Activated T-cell treated with anti-CD3 and anti-CD28 coated beads, Interleukin-2, amount 50 U/mL, for 72 hours (primary cell): ENCODE measurements at places on chromosomes 2 and 18. TPM values are rescaled to one million over a fixed set of nuclear protein-coding genes. Genes with fewer than 3 reads are reported as not detected.

GRCh38 chr2:78644854-78645253 lies 380.6 kb upstream of the REG3G start:
- no peak for DNase-seq
- no peaks in the 10 kb centered on the region for H3K27me3 ChIP-seq
- no peak overlapping the region for H3K27ac ChIP-seq
- no peaks in the 10 kb centered on the region for H3K4me1 ChIP-seq

DNA sequence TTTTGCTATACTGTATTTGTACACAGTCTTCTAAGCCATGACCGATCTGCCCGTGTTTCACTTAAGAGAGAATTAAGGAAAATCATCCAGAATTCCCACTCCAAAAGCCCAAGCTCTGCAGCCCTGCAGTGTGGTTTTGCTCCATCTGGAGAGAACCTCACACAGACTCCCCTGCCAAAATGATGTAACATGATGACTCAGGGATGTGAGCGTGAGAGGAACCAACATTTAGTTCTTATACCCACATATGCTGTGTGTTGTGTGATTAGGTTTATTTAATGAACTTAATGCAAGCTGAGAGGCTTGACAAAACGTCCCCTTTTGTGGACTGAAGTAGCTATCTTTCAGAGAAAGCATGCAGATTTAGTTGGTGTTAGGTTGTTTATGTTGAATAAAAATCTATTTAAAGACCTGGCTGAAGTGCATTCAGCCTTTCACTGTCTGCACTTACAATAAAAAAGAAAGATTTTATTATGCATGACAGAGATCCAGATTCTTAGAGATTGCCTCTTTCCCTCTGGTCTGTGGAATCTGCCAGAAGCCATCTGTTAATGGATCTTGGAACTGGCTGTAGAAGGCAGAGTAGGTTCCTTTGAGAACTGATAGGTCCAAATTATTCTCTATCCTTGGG lies 6.3 kb downstream of the RAB12 start:
- H3K4me3 ChIP-seq, result no peak overlapping the region
- H3K4me1 ChIP-seq, result peaks cover 76% of the 10 kb centered on the region
- H3K27me3 ChIP-seq, result no peaks in the 10 kb centered on the region
- H3K27ac ChIP-seq, result no peak overlapping the region
- no peak for DNase-seq

DNA sequence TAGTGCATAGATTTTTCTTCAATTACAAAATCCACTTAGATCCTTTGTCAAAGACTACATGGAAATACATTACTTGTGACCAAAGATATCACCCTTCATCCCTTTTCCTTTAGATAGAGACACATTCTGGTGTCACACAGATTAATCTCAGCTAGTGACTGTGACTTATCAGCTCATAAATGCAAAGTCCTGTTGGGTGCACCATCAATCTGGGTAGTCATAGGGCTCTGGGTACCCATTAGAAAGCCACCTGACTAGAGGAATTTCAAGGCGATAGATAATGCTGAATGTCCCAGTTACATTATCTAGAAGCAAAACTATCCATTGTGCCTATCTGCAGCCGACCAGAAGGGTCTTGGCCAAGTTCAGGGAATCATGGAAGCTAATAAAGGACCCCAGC lies 2.6 kb upstream of the APOB start:
- H3K27me3 ChIP-seq, result peaks cover 22% of the 10 kb centered on the region
- H3K36me3 ChIP-seq, result no peaks in the 10 kb centered on the region
- H3K4me3 ChIP-seq, result no peak overlapping the region
- H3K4me1 ChIP-seq, result peaks cover 5% of the 10 kb centered on the region
- DNase-seq, result no peak
- H3K27ac ChIP-seq, result no peak overlapping the region

- no peak for DNase-seq
- H3K36me3 ChIP-seq, result no peaks in the 10 kb centered on the region
- H3K4me1 ChIP-seq, result peaks cover 17% of the 10 kb centered on the region
- no peak overlapping the region for H3K4me3 ChIP-seq
These were observed 3.9 kb downstream of the EVA1A start for GRCh38 chr2:75556679-75557366.

DNA sequence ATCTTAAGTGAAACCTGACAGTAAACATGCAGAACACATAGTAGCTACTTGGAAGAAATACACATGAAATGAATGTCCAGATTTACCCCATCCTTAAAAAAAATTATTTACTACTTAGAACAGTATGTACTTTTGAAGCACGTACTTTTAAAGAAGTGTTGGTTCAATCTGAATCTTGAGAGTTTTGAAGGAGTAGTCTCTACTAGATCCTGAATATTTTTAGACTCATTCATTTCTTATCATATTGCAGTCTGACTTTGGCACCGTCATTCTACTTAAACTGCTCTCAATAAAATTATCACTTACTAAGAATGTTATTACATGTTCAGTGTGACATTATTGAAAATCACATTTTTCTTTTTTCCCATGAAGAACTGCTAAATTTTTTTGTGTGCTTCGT lies 187.8 kb downstream of the DPP4 start:
- no peak overlapping the region for H3K4me3 ChIP-seq
- H3K36me3 ChIP-seq, result no peaks in the 10 kb centered on the region
- no peak for DNase-seq
- peaks cover 14% of the 10 kb centered on the region for H3K27me3 ChIP-seq
- no peaks in the 10 kb centered on the region for H3K4me1 ChIP-seq
- H3K27ac ChIP-seq, result no peak overlapping the region

- no peaks in the 10 kb centered on the region for H3K4me1 ChIP-seq
- peaks cover 33% of the 10 kb centered on the region for H3K27me3 ChIP-seq
- no peak overlapping the region for H3K4me3 ChIP-seq
- H3K27ac ChIP-seq, result no peak overlapping the region
- H3K36me3 ChIP-seq, result no peaks in the 10 kb centered on the region
- no peak for DNase-seq
These were observed 25.5 kb upstream of the EXOC6B start for GRCh38 chr2:72851333-72851732.

GRCh38 chr2:191636235-191636543 lies 41.7 kb upstream of the NABP1 start:
- no peaks in the 10 kb centered on the region for H3K27me3 ChIP-seq
- DNase-seq, result no peak
- peaks cover 65% of the 10 kb centered on the region for H3K4me1 ChIP-seq
- H3K27ac ChIP-seq, result peak overlapping the region; percentile 99

DNA sequence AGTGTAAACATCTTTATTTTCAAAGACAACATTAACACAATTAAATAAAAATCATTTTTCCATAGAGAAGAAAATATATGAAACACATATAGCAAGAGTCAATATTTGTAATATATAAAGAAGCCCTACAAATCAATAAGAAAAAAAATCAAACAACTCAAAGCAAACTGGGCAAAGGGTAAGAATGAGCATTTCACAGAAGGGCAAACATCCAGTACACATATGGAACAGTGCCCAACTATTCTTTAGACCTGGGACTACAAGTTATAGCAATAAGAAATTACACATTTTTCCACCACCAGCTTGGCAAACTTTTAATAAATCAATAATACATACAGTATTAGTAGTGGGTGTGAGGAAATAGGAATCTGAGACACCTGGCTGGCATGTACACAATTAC lies 324.1 kb downstream of the CYP26B1 start:
- H3K4me3 ChIP-seq, result no peak overlapping the region
- peaks cover 13% of the 10 kb centered on the region for H3K27me3 ChIP-seq
- no peak for DNase-seq
- no peaks in the 10 kb centered on the region for H3K4me1 ChIP-seq
- H3K27ac ChIP-seq, result no peak overlapping the region

DNA sequence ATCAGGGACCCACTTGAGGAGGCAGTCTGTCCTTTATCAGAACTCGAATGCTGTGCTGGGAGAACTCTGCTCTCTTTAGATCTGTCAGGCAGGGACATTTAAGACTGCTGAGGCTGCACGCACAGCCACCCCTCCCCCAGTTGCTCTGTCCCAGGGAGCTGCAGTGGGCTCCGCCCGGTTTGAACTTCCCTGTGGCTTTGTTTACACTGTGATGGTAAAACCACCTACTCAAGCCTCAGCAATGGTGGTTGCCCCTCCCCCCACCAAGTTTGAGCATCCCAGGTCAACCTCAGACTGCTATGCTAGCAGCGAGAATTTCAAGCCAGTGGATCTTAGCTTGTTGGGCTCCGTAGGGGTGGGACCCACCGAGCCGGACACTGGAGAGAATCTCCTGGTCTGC lies 11.8 kb upstream of the LHCGR start:
- H3K27me3 ChIP-seq, result peaks cover 9% of the 10 kb centered on the region
- no peak overlapping the region for H3K27ac ChIP-seq
- H3K4me3 ChIP-seq, result no peak overlapping the region
- no peaks in the 10 kb centered on the region for H3K36me3 ChIP-seq

GRCh38 chr18:46856973-46857372 lies 60.3 kb downstream of the PIAS2 start:
- peaks cover 15% of the 10 kb centered on the region for H3K4me1 ChIP-seq
- DNase-seq, result no peak
- no peaks in the 10 kb centered on the region for H3K27me3 ChIP-seq
- peaks cover 12% of the 10 kb centered on the region for H3K36me3 ChIP-seq

DNA sequence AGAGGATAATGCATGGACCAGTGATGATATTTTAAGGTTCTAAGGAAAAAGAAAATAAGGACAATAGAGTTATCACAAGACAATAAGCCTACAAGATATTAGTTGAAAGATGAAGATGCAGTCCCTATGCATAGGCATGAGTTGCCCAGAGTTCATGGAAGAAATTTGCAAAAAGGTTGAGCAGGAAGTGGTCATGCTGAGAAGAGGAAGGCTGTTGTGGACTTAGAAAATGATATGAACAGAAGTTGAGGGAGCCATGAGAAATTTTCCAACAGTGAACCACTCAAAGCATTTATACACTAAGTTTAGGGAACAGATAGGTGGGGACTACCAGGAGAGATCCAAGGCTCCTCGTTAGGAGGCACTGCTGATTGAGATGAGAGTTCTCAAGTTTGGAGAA lies 3.5 kb downstream of the OSBPL6 start:
- H3K4me1 ChIP-seq, result peaks cover 6% of the 10 kb centered on the region
- no peak overlapping the region for H3K27ac ChIP-seq
- peaks cover 36% of the 10 kb centered on the region for H3K27me3 ChIP-seq
- no peaks in the 10 kb centered on the region for H3K36me3 ChIP-seq
- H3K4me3 ChIP-seq, result no peak overlapping the region
- DNase-seq, result no peak

GRCh38 chr2:33577084-33577483 lies 22.0 kb downstream of the FAM98A start:
- peaks cover 7% of the 10 kb centered on the region for H3K4me1 ChIP-seq
- no peaks in the 10 kb centered on the region for H3K27me3 ChIP-seq
- DNase-seq, result no peak
- H3K36me3 ChIP-seq, result no peaks in the 10 kb centered on the region
- H3K27ac ChIP-seq, result no peak overlapping the region

DNA sequence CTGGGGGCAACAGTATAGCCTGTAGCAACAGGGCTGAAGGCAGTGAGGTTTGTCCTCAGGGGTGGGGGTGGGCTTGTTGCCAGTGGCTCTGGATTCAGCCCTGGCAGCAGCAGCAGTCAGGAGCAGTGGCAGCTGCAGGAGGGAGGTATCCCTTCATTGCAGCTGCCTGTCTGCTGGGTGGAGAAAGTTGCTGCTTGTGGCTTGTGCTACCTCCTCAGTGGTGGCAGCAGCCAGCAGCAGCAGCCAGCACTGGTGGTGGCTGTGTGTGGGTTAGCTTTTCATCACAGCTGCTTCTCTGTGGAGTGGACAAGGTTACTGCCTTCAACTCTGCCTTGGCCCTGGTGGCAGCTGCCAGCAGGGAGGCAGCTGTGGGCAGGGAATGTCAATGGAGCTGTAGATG lies 94.9 kb downstream of the ARL6IP6 start:
- no peak overlapping the region for H3K27ac ChIP-seq
- DNase-seq, result no peak
- peaks cover 18% of the 10 kb centered on the region for H3K27me3 ChIP-seq
- H3K4me1 ChIP-seq, result no peaks in the 10 kb centered on the region

GRCh38 chr18:37537868-37538525 lies 27.6 kb downstream of the CELF4 start:
- H3K4me3 ChIP-seq, result no peak overlapping the region
- H3K4me1 ChIP-seq, result peaks cover 5% of the 10 kb centered on the region
- peaks cover 37% of the 10 kb centered on the region for H3K27me3 ChIP-seq
- no peaks in the 10 kb centered on the region for H3K36me3 ChIP-seq

DNA sequence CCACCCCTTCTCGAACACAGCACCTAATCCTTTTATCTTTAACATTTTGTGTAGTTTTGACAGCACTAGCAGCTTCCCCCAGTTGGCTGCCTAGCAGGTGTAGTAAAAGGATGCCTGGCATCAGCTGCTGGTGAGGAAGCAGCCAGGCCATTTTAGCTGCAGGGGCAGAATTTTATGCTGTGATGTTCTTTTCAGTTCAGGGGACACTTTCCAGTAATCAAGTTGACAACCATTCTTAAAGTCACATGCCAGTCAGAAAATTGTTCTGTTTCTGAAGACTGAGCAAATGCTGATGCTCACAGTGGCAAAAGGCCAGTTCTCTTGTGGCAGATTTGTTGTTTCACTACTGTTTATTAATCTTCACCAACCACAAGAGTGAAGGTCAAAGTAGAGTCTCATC lies 570.8 kb downstream of the CCDC85A start:
- no peaks in the 10 kb centered on the region for H3K36me3 ChIP-seq
- no peak overlapping the region for H3K4me3 ChIP-seq
- H3K27me3 ChIP-seq, result no peaks in the 10 kb centered on the region
- H3K27ac ChIP-seq, result no peak overlapping the region
- no peaks in the 10 kb centered on the region for H3K4me1 ChIP-seq

DNA sequence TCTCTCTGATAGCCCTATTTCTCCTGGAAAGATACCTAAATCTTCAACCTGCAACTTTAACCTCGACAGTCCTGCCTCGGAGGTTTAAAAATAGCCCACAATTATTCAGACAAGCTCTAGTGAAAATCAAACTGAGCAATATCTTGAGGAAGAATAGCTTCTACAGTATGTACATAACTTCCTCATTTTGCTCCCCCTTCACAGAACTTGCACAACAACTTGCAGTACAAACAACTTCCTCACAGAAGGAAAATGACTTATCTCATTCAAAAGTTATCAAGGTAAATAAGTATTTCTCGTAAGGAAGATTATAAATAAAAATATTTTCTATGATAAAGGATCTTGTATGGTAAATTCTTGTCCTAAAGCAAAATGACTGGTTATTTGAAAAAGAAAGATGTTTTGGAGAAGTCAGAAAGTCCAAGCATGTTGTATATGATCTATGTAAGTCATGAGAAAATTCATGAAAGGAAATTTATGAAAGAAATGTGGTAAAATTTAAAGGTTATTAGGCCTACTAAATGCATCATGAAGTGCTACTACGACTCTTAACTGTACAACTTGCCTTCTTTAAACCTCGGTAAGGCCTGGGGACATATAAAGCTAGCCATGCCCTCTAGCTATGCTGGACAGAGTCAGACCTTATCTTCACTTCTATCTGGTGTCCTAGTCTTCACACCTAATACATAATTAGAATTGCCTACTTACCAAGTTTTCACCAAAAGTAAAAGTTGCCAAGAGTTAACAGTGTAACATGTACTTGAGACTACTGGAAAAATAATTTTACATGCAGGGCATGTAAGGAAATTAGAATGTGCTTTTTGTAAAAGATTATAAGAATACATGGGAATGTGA lies 394.5 kb downstream of the DLGAP1 start:
- no peak overlapping the region for H3K4me3 ChIP-seq
- no peak for DNase-seq
- no peak overlapping the region for H3K27ac ChIP-seq
- H3K4me1 ChIP-seq, result no peaks in the 10 kb centered on the region
- peaks cover 4% of the 10 kb centered on the region for H3K36me3 ChIP-seq
- no peaks in the 10 kb centered on the region for H3K27me3 ChIP-seq

PARD6G gene
- not detected for total RNA-seq

CHRNG gene
- not detected for total RNA-seq

OR6B2 gene
- total RNA-seq, result not detected

HOXD4 gene
- not detected for total RNA-seq

COA5 gene
- 32.2 TPM for total RNA-seq

LRRC30 gene
- total RNA-seq, result not detected

NR4A2 gene
- 36.1 TPM for total RNA-seq

POTEJ gene
- total RNA-seq, result not detected
